ENCODE measurements at places on chromosomes 2 and 18.
A peak's percentile ranks its signal among the peaks of the same experiment; 100 is the strongest.

DNA sequence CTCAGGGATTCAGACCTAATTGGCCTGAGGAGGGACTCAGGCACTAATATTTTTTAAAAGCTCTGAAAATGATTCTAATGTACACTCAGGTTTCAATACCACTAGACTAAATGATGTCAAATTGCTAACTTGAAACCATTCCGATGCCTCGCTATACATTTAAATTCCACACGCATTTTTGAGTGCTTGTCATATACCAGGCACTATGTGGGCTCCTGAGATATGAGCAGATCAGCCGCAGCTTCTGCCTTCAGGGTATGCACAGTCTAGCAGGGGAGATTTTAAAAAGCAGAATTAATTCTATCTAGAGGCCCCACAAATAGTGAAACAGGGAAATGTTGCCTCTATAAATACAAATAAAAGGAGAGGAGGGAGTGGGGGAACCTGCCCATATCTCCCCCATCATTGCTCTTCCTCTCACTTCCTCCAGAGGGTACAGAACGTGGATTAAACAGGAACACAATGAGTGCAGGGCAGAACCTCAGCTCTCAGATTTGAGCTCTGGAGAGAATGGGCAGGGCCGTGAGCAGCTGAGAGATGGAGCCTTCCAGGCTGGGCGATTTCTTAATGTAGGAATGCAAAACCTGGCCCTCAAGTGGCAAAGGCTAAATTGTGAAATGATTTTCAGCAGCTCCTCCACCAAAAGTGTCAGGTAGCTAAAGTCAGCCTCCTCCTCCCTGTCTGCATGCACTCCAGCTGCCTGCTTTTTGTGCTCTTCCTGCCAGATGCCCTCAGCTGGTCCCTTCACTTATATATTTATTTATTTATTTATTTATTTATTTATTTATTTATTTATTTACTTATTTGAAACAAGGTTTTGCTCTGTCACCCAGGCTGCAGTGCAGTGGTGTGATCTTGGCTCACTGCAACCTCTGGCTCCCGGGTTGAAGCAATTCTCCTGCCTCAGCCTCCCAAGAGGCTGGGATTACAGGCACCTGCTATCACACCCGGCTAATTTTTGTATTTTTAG is 24.6 kb upstream of the LBH start:
- DNase-seq, result no peak

- DNase-seq, result peak; percentile 67
These were observed 133.8 kb downstream of the ARL4C start for GRCh38 chr2:234363011-234363487.

GRCh38 chr2:206250041-206250897 is 24.2 kb upstream of the ZDBF2 start:
- no peak for DNase-seq

DNA sequence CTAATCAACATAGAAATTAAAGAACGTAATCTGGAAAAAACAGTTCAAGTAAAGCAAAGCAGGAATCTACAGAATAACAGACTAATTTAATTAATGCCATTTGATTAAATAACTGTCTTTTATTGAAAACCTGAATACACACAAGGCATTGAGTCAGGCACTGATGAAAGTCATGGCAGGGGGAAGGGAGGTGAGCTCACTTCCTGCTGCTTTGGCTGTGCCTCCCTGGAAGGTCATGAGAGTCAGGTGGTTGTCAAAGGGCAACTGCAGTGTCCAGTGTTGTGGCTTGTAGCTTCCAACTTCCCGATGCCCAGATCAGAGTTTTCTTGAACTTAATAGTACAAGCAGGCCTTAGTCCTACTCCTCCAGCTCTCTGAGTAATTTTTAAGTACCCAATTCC is 180.9 kb downstream of the PID1 start:
- no peak for DNase-seq

Data from fibroblast of skin of scalp (primary cell).